ENCODE measurements at places on chromosomes 3 and 15.

DNA sequence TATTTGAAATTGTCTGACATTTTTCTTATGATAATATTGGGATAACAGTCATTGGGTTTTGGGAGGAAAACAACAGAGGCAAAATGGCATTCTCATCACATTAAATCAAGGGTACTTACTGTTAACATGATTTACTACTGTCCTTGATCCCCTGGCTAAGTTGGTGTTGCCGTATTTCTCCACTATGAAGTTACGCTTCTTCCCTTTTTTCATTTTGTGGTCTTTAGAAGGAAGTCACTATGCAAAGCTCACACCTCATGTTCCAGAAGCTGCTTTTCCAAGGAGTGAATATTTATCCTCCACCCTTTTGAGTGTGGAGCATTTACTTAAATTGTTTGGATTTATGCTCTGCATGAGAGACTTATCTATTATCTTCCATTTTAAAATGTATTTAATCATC, 63.7 kb downstream of the ALCAM start:
- DNase-seq: no peak

DNA sequence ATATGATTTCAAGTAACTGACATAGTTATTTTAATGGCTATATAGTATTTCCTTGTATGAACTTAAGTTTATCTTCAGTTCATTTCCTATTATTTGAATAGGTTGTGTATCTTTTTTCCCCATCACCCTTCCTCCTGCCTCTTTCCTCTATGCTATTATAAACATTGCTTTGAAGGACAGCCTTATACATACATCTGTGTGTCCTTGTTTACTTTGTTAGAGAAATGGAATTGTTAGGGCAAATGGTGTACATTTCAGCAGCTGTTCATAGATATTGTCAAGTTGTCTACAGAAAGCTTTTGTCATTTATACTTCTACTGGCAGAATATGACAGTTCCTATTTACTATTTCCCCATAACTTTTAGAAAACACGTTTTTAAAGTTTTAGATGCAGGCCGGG, 18.4 kb downstream of the AKAP13 start:
- DNase-seq: no peak

GRCh38 chr3:194067949-194068362, 68.0 kb upstream of the HES1 start:
- DNase-seq: no peak

DNA sequence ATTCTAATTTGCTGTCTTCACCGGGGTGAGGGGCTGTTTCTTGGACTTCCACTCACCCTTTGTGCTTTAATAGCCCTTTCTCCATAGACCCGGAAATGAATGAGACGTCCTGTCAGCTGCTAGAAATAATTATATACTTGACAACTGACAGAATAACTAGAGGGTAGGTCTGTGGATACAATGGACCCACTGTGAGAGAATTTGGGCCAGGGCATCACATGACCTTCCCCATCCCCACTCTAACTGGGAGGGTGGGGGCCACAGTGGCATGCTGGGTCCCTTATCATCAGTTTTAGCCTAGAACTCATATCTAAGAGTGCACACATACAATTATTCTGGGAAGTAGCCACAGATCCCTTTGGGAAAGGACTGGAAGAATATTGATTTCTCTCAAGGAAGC, 25.9 kb upstream of the MINAR1 start:
- DNase-seq: no peak

GRCh38 chr15:29636921-29637320, 185.3 kb downstream of the TJP1 start:
- DNase-seq: no peak

DNA sequence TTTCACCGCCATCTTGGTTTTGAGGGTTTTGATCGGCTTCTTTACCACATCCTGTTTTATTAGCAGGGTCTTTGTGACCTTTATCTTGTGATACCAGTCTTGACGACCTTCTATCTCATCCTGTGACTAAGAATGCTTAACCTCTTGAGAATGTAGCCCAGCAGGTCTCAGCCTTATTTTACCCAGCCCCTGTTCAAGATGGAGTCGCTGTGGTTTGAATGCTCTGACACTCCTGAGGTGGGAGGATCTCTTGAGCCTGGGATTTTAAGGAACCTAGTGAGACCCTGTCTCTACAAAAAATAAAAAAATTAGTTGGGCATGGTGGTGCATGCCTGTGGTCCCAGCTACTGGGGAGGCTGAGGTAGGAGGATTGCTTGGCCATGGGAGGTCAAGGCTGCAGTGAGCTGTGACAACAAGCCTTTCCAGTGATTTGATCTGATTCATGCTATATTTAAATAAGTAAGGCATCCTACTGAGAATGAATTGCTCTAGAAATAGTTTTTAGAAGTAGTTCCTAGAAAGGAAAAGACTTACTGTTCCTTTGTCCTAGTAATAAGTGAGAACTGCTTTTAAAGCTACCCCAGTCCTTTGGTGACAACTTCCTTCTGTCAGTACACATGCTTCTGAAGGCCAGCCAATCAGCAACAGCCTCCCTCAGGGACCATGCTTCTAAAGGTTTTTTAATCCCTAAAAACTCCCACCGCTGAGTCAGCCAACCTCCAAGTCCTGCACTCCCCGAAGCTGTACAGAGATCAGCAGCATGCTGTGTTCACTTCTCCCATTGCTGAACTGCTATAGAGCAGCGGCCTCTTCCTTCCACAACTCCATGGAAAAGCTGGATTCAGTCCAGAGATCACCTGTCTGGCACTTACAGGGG, 9.1 kb upstream of the CEMIP start:
- DNase-seq: no peak

DNA sequence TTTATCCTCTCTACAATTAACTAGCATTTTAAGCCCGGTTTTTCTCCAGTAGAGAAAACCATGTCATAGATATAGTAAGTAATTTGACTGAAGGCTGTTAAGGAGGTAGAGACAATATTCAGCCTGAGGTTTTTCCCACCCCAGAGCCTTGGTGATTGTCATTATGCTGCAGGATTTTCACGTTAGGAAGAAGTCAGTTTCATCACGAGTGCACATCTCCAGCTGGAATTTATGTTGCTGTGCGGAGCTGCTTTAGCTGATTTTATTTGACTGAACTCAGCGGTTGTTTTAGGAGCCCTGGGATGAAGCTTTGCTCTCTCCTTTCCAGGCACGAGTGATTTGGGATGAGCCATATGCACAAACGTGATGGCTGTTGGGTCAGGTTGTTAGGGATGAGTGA, 271.3 kb upstream of the RGMA start:
- no peak for DNase-seq

- DNase-seq: no peak
These were observed 384 bp upstream of the LEKR1 start for GRCh38 chr3:156825795-156826143.

- DNase-seq: no peak
These were observed 106.7 kb upstream of the SNRPN start for GRCh38 chr15:24848050-24848449.

DNA sequence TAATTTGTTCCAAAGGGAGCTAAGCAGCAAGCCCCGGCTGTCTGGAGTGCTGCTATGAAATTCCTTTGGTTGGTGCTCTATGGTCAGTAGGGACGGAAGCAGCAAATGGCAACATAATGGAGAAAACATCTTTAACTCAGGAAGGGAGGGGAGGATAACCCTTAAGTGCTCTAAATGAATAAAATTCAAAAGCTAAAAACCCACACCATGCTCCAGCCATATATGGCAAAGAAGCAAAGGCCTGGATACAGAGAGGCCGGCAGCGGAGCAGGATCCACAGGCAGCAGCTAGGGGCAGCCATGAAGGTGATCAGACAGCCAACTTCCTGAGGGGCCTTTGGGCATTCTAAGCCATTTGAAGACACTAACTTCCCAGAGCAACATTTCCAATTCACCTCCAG, 38.9 kb downstream of the IL17RD start:
- no peak for DNase-seq

GRCh38 chr3:181974198-181974597, 262.5 kb downstream of the SOX2 start:
- no peak for DNase-seq

DNA sequence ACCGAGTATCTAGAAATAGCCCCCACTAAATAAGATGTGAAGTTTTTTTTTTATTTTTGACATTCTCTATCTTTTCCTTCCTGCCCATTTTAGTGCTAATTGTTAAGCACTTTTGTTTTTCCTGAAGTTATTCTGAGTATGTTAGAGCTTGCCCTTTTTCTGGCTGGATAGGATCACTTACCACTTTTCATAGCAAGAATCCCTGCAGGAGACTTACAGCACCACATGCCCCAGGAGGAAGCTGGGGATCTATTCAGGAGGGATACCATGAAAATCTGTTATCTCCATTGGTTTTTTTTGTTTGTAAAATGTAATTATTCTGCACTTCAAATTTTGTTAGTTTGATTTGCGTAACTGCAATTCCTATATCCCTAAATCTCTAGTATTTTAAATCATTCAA, 968.4 kb downstream of the ZPLD1 start:
- no peak for DNase-seq

GRCh38 chr3:42347928-42348327, 62.5 kb downstream of the LYZL4 start:
- DNase-seq: no peak

DNA sequence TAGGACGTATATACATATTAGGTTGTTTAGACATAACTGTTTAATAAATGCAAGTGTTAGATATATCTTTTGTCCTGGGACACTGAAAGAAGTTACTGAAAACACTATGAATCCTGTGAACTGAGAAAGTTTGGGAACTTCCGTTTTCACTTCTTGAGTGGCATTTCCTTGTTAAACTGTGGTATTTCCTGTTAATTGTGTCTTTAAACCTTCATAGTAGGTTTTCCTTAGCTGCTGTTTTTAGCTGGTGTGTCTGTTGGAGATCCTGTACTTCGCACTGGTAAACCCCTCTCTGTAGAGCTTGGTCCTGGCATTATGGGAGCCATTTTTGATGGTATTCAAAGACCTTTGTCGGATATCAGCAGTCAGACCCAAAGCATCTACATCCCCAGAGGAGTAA, 37.1 kb downstream of the ATP6V1A start:
- DNase-seq: no peak

DNA sequence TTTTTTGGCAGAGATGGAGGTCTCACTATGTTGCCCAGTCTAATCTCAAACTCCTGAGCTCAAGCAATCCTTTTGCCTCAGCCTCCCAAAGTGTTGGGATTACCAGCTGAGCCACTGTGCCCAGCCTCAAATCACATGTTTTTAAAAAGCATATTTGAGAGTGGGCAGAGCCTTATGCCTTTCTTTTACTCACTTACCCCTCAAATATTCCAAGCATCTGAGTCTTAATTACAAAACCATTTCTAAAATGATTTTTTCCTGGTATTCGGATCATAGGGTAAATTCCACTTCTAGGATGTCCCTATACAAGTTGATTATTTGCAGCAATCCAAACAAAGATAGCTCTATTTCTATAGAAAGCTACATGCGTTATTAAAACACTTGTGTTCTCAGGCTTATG, 106.1 kb downstream of the RFTN1 start:
- DNase-seq: no peak

DNA sequence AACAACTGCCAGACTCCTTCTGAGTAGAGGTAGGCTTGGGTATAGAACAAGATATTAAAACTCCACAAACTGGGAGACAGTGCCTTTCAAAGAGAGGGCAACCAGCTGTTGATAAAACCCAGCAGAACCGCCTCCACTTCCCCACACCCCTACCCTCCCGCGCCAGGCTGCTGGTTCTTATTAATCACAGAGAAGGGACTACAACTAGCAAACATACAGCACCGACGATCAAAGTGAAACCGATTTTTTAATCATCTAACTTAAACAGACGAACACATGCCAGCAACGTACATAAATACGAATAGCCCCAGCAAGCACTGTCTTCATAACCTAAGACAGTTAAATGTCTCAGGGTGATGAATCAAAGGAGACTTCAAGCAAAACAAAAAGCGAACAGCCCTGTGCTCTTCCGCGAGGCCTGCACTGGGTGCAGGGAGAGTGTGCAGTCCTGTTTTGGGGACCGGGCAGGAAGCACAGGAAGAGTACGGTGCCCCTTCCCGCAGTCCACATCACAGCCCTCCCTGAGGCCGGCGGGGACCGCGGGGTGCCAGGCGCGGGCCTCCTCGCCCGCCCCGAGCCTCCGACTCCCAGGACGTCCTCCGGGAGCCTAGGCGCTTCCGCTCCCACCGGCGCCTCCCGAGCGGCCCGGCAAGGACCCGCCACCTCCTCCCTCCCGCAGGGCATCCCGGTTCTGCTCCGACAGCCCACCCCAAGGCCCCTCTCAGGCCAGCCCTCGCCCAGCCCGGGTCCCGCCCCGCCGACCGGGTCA, 75.1 kb upstream of the VGLL4 start:
- DNase-seq: peak; percentile 31
